ENCODE measurements at places on chromosomes 5 and 9. TPM values are rescaled to one million over a fixed set of nuclear protein-coding genes. Genes with fewer than 3 reads are reported as not detected.

DNA sequence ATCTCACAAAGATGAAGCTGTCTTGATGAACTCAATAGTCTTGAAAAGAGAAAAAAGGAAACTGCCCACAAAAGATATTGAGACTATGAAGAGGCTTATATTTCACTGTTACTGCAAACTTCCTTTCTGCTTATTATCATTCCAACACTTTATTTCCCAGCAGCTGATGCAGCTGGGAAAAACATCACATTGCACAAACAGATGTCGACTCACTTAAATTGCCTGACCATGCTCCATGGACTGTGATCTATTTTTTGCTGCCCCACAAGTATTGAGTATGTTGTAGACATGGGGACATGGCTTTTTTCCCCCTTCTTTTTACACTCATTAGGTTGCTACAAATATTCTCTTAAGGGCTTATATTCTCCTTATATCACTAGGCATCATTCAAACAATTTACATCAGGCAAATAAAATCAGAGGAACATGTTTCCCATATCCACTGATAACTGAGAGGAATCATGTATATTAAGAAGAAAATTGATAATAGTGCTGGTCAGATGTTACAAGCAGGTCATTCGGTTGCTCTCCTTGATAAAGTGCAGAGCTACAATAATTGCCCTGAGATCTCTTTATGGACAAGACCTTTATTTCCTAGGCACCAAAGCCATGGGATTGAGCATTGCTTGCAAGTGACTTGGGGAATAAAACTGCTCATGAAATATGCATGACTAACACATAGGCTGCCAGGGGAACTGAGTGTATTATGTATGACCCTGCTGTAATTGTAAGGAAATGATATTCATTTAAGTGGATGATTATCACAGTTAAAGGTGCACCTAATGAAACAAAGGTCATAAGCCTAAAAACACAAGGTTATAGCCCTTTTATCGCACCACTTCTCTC lies 509.9 kb downstream of the ZNF608 start:
- DNase-seq = no peak

- no peak for DNase-seq
These were observed 499 bp downstream of the FBLL1 start for GRCh38 chr5:168529374-168530234.

GRCh38 chr9:2939368-2939767 lies 95.5 kb upstream of the PUM3 start:
- DNase-seq = no peak

DNA sequence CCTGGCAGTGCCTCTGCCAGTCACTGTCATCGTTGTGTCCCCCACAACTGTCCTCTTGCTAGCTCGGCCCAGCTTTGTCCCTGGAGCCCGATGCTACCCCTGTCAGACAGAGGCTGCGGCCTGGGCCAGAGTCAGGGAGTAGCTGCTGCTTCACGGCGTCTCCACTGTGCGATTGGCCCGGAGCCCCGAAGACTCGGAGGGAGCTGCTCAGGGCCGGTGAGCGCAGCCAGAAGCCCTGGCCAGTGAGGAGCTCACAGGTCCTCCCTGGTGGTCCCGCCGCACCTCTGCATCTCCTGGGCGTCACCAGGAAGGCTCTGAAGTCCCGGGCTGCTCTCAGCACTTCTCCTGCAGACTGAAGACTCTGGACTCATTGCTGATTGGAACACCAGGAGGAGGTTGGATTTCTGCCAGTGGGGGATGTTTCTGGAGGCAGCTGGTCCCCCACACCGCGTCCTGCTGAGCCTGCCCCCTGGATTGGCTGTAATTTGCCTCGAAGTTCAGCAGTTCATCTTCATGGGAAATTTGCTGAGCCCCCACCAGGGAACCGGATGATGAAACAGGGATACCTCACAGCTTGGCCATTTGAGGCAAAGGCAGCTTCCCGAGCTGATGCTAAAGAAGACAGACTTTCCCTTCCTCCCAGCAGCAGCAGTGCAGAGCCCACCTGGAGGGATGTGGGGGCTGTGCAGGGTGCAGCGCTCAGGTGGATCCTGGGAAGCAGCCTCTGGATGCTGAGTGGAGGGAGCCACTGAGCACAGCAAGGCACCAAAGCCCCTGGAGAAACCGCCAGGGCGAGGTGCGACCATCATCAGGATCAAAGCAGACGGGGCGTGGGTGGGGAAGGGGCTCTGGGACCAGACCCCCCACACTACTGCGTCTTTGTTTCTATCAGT lies 45.6 kb downstream of the USP20 start:
- DNase-seq = no peak

DNA sequence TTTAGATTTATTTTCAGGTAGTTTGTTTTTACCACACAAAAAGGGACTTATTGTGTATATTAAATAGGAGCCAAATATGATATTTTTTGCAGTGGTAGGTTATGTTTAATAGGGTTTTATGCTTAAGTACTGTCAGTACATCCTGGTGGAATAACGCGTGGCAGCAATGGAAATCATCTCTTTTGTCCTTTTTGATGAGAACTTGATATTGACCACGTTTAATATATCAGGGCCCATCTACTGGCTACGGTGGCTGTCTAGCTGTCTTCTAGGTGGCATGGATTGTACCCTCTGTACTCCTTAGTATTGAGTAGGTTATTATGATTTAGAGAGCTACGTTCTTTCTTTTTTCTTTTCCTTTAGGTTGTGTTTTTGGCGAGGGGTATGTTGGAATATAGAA lies 2.6 kb downstream of the BASP1 start:
- DNase-seq = no peak

GRCh38 chr9:14788846-14789245 lies 66.3 kb upstream of the CER1 start:
- DNase-seq = no peak

- DNase-seq = no peak
These were observed 1398.3 kb upstream of the CDH6 start for GRCh38 chr5:29795096-29795652.

GRCh38 chr5:127969002-127969401 lies 114.6 kb upstream of the SLC12A2 start:
- no peak for DNase-seq

GRCh38 chr5:129509363-129509975 lies 49.4 kb downstream of the ADAMTS19 start:
- DNase-seq = no peak

DNA sequence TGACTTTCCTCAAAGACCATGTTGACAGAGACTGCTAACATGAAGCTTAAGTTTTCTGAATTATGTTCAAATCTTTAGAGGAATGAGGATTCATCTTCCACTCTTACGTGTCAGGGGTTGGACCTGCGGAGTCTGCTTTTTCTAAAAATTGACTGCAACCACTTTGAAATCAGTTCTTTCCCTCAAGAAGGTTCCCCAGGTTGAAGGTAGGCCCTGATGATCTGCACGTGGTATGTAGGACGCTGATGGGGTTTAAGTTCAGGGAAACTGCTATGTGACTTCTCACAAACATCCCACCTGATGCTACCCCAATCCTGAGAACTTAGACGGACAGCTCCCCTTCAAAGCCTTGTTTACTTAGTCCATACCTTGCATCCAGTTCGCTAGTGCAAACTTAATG lies 7.2 kb downstream of the RACK1 start:
- DNase-seq = no peak

DNA sequence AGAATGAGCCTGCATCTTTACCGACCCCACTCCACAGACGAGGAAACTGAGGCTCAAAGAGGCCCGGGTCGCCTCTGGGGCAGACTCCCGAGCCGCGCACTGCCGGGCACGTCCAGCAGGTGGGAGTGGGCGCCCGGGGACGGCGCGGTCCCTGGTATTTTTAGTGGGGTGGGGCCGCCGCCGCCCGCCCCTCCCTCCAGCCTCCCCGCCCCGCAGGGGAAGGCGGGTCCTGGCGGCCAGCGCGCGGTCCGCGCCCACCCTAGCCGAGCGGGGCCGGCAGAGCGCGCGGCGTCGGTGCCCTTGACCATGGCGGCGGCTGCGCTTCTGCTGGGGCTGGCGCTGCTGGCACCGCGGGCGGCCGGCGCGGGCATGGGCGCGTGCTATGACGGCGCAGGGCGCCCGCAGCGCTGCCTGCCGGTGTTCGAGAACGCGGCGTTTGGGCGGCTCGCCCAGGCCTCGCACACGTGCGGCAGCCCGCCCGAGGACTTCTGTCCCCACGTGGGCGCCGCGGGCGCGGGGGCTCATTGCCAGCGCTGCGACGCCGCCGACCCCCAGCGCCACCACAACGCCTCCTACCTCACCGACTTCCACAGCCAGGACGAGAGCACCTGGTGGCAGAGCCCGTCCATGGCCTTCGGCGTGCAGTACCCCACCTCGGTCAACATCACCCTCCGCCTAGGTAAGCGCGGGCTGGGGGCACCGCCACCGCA lies at the start of gene LAMC3:
Gene LAMC3, plus strand, starts transcription at position 266 of the 710 bp plus-strand sequence. Its CDS starts 41 bp downstream, at position 307.
- no peak for DNase-seq

DNA sequence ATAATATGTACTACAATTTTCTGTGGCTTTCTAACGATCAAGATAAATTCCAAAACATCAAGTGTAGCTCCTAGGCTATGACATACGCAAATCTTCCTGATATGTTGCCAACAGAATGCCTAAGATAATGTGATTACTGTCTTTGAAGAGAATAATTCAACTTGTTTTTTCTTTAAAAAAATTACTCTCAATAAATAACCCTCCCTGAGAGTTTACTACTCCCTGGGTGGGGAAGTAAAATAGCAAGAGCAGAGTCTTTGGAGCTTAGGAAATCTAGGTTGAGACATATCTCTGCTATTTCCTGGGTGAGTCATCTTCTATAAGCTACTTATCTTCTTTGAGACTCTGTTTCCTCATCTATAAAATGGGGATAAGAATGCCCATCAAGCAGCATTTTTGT lies 201.2 kb downstream of the ACTL7B start:
- no peak for DNase-seq

- no peak for DNase-seq
These were observed 15.0 kb downstream of the MSANTD3 start for GRCh38 chr9:100441911-100442361.

GRCh38 chr5:89128906-89129625 lies 246.1 kb upstream of the MEF2C start:
- no peak for DNase-seq

GRCh38 chr5:27568811-27569210 lies 530.4 kb upstream of the CDH9 start:
- DNase-seq = no peak

- DNase-seq = no peak
These were observed 13.7 kb downstream of the POLK start for GRCh38 chr5:75525344-75525743.

DNA sequence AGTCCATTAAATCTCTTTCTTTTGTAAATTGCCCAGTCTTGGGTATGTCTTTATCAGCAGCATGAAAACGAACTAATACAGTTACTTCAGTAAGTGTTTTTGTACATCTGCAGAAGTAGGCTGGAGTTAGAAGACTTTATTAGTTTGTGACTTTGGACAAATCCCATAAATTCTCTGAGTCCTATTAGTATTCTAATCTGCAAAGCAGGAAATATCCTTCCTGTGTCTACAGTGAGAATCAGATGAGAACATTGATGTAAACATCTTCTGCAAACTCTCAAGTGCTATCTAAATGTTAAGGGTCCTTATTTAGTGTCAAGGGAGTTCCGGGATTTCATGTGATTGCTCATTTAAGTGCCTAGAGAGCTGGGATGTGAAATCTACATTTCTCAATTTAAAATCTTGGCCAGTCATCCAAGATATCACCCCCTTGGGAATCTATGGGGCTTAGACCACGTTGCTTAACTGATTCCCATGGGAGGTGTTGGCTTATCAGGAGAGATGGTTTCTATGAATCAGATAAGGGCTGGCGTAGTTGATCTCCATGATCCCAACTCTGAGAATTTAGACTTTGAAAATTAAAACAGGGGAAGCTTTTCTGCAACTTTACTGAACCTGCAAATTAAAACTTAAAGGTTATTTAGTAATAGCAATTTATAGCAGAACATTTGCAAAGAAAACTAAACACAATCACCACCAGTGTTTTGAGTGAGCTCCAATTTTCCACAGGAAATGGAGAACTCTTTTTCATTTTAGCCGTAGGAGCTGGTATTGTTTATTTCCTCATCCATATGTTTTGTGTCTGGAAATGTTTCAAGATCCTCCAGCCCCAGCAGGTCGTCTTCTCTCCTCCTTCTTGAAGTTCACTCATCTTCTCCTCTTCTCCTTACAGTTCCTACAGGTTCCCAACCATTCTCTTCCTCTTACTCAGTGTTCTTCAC lies 241.6 kb upstream of the CD180 start:
- DNase-seq = no peak

DNA sequence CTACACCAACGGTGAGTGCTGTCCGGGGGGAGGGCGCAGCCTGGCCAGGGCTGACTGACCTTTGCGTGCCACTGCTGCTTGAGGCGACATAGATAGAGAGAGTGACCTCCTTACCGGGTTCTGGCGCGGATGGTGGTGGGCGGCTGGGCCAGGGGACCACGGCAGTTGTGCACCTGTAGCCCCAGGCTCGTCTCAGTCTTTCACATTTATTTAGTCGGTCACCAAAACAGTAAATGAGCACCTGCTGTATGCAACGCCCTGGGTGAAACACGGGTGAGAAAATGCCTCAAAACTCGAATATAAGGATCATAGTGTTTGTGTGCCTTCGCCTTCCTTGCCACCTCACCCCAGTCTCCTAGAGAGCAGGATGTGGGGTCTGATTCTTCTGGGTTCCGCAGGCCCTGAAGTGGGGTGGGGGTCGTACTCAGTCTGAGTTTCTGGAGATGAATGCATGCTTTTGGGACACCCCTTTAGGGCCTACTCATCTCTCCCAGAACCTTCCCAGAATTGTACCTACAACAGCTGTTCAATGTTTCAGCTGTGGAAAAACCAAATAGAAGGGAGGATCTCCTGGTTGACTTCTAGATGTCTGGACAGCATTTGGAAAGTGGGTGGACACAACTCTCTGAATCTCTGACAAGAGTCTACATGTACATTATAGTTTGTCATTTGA lies 714 bp downstream of the SEC24A start:
- no peak for DNase-seq

- DNase-seq = no peak
These were observed 8.9 kb upstream of the TLE4 start for GRCh38 chr9:79562749-79563386.

DNA sequence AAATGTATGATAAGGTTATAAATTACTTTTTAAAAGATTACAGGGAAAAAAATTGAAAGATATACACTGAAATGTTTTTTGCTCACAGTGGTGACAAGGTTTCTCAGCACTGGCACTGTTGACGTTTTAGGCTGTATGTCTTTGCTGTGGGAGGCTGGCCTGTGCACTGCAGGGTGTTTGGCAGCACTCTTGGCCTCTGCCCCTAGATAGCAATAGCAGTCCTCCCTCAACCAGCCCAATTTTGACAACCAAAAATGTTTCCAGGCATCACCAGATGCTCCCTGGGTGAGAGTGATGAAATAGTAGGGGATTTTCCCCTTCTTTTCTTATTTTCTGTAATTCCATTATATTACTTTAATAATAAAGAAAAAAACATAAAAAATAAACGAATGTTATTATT lies 3.3 kb downstream of the CD274 start:
- no peak for DNase-seq

The PCDHA13 gene
- not detected for total RNA-seq

The COL5A1 gene
- total RNA-seq = 0.71 TPM

The PLAC8L1 gene
- not detected for total RNA-seq

The SLC4A9 gene
- 0.31 TPM for total RNA-seq

The HMGCS1 gene
- 46.9 TPM for total RNA-seq

The MVB12B gene
- total RNA-seq = 34.1 TPM

The SCGB3A2 gene
- total RNA-seq = not detected

The STOM gene
- total RNA-seq = 87.4 TPM
